Kidney glomerular epithelial cell (primary cell): ENCODE measurements at places on chromosomes 5 and 9.
A peak's percentile ranks its signal among the peaks of the same experiment; 100 is the strongest.

DNA sequence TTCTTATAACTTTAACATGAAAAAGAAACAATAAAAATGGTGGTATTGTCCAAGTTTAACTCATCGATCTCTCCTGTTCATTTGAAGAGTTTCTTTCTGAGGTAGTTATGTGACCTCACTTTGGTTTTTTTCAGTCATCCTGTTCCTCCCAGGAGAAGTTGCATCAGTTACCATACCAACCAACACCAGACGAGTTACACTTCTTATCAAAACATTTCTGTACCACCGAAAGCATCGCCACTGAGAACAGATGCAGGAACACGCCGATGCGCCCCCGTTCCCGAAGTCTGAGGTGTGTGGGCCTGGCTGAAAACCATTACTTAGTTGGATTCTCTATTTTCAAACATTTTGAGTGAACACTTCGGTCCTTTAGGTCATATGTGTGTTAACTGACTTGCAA, 96.3 kb downstream of the CD180 start:
- DNase-seq: no peak

GRCh38 chr5:7955476-7955875, 86.5 kb downstream of the MTRR start:
- no peak for DNase-seq

GRCh38 chr5:34674187-34674586, 18.1 kb downstream of the RAI14 start:
- DNase-seq: no peak

DNA sequence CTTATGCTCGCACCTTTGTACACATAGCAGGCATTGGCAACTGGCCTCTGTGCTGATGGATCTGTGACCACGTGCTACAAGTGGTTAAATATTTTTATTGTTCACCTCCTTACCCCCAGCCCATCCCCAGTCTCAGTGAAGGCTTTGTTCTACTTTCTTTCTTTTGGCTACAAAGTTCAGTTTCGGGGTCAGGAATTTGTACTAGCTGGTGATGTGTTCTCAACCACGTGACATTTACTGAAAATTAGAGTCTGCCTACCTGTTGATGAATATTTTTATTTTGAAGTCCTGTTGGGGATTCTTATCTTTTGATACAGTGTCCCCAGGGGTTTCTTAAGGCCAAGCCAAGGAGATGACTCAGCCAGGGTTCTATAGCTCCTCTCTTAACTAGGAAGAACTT, 47.8 kb downstream of the C9orf57 start:
- DNase-seq: no peak

DNA sequence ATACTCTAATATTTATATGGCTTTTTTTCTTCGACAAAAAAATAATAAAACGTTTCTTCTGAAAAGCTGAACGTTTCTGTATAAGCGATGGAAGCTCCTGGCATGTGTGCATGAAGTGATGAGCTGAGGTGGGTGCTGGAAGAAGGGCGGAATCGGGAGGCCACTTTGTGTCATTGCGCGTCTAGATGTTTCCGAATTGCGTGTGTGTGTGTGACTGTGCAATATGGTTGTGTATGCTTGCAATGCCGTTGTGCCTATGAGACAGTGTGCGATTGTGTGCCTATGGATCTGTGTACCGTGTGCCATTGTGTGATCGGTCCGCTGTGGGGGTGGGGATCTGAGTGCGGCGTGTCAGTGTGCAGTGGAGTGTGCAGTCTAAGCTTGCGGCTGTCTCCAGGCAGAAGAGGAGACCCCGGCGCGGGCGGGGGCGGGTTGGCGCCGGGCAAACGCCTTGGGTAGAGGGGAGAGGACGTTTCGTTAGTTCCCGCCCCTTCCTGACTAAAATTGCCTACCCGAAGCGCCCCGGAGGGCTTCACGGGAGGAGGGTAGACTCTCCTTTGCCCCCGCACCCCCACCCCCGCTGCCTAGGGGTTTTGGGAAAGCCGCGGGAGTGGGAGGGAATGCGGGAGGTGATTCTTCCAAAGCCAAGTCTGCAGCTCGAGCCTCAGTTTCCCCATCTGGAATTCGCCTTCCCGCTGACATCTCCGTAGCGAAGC, 24.2 kb downstream of the PCDHGC5 start:
- DNase-seq: peak; percentile 30

GRCh38 chr5:121288781-121289180, 562.9 kb upstream of the FTMT start:
- DNase-seq: no peak

DNA sequence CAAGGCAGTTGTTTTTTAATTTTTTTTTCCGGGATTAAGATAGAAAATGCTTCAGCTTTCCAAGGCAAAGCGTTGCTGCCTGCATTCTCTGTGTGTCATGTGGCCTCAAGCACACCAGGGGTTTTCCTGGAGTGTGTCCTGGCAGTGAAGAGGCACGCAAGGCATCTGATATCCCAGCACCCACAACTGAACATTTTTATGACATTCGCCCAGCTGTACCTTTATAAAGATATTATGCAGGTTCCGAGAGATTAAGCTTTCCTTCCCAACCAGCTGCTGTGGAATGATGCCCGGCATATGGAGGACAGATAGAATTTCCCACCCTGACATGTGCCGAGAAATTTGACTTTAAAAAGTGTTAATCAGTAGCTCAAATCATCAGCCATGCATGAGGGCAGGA, 205.6 kb downstream of the GADD45G start:
- no peak for DNase-seq
